ENCODE measurements at places on chromosomes 11 and 22. TPM values are rescaled to one million over a fixed set of nuclear protein-coding genes. Genes with fewer than 3 reads are reported as not detected.
A peak's percentile ranks its signal among the peaks of the same experiment; 100 is the strongest.

Gene KRTAP5-11
- total RNA-seq, result not detected

Gene MDK
- total RNA-seq, result 601 TPM

Gene LRRC74B
- total RNA-seq, result not detected

- H3K4me3 ChIP-seq, result peak overlapping the region; percentile 60
- 0 out of 2 replicates have a peak, but pooled peaks cover 7% of the 10 kb centered on the region for H3K4me1 ChIP-seq
- H3K27ac ChIP-seq, result peak overlapping the region; percentile 78
- H3K27me3 ChIP-seq, result no peaks in the 10 kb centered on the region
- no peak for DNase-seq
Measured at GRCh38 chr11:35943309-35943708, 553 bp upstream of the LDLRAD3 start.

Gene BDNF
- total RNA-seq, result 7.2 TPM

Gene CD6
- total RNA-seq, result 0.23 TPM

GRCh38 chr11:73622926-73623593 lies 23.3 kb upstream of the PLEKHB1 start:
- no peaks in the 10 kb centered on the region for H3K36me3 ChIP-seq
- H3K4me1 ChIP-seq, result peaks cover 3% of the 10 kb centered on the region
- no peaks in the 10 kb centered on the region for H3K27me3 ChIP-seq
- no peak overlapping the region for H3K4me3 ChIP-seq

GRCh38 chr11:111788051-111788450 lies 21.9 kb upstream of the PPP2R1B start:
- DNase-seq, result no peak
- H3K36me3 ChIP-seq, result no peaks in the 10 kb centered on the region
- H3K4me1 ChIP-seq, result no peaks in the 10 kb centered on the region
- H3K27me3 ChIP-seq, result no peaks in the 10 kb centered on the region
- H3K27ac ChIP-seq, result no peak overlapping the region

- no peak for DNase-seq
- H3K36me3 ChIP-seq, result peaks cover 3% of the 10 kb centered on the region
- no peak overlapping the region for H3K4me3 ChIP-seq
- no peak overlapping the region for H3K27ac ChIP-seq
Measured at GRCh38 chr11:128964463-128964930, 21.8 kb upstream of the TP53AIP1 start.

DNA sequence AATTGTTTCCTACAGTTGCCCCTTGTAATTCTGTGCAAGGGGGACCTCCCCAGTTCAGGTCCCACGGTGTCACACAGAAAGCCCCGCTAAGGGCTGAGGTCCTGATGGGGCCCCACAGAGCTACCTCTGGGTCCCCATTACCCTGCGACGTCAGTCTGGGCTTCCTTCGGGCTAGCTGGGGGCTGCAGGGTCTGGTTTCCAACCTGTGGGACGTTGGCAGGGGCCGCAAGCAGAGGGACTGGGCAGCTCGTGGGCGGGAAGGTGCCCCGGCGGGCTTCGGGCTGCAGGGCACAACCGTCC lies 698 bp downstream of the SLC37A4 start:
- H3K4me3 ChIP-seq, result peak overlapping the region; percentile 95
- no peak for DNase-seq
- H3K36me3 ChIP-seq, result peaks cover 18% of the 10 kb centered on the region
- H3K27ac ChIP-seq, result peak overlapping the region; percentile 90
- peaks cover 43% of the 10 kb centered on the region for H3K4me1 ChIP-seq

DNA sequence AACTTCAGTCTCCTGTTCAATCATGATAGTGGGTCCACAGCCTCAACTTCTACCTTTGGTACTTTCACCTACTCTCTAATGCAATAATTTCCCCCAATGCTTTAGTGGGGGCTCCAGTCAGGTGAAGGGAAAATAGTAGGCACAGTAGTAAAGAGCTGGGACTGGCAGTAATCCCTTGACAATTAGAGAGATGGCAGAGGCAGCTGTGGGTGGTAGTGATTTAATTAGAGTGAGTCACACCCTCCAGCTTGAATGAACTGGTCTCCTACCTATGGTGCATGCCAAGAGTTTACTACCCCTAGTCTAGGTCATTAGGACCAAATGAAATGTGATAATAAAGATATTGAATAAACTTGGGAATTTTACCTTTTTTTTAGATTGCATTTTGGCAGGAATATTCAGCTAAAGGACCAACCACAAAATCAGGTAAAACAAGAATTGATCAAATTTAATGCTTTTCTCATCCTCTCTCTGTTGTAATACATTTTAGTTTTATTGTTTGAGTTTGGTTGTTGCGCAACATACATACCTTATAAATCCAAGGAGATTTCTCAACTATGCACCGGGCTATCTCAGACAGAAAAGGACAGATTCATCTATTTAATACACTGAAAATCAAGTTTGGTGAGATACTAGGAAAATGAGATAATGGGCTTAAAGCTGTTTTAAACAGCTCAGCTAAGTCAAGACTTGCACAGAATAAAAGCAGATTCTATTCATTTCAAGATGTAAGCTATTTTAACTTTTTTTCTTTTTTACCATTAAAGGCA lies 9.0 kb downstream of the PRRG4 start:
- H3K36me3 ChIP-seq, result no peaks in the 10 kb centered on the region
- no peak overlapping the region for H3K4me3 ChIP-seq
- no peak overlapping the region for H3K27ac ChIP-seq
- H3K27me3 ChIP-seq, result no peaks in the 10 kb centered on the region
- peaks cover 10% of the 10 kb centered on the region for H3K4me1 ChIP-seq
- DNase-seq, result no peak

DNA sequence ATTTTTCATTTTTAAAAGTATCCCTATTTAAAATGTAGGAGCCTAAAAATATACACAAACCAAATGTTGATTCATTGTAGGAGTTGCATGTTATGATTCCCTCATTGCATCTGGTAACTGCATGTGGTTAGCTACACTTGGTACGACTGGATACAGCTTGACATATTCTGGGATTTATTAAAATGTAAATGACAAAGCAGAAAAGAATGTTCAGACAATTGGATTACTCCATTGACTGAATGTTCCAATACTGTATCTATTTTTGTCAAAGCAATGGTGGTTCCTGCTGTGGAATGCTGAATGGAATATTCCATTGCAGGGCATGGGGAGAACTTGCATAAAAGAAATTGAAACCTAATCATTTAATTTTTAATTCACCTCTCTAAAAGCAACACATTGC lies 30.8 kb downstream of the BLID start:
- DNase-seq, result no peak
- 0 out of 2 replicates have a peak, but pooled peaks cover 1% of the 10 kb centered on the region for H3K27me3 ChIP-seq
- no peaks in the 10 kb centered on the region for H3K4me1 ChIP-seq

All from Caco-2 (cell line).